ENCODE measurements at places on chromosomes 2 and 18.

GRCh38 chr2:102277202-102277700 is 34.1 kb upstream of the IL1RL1 start:
- no peak for DNase-seq

DNA sequence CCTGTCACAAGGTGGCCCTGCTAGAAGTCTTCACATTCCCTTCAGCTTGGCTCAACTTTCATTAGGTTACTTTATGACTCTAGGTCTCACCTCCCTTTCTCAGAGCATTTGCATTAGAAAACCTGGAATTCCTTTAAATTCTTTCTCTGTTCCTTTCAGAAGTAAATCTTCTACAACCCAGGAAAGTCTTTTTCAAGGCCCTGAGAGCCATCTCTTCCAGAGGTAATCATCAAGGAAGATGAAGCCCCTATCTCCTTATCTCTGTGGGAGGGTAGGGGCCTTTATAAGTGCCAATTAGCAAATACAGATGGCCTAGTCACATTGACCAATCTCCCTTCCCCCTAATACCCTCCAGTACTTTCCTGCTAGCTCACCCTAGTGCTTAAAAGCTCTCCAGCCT is 848.0 kb upstream of the FAM98A start:
- no peak for DNase-seq

- DNase-seq: no peak
Measured at GRCh38 chr2:172215172-172215935, 112.7 kb upstream of the DLX2 start.

DNA sequence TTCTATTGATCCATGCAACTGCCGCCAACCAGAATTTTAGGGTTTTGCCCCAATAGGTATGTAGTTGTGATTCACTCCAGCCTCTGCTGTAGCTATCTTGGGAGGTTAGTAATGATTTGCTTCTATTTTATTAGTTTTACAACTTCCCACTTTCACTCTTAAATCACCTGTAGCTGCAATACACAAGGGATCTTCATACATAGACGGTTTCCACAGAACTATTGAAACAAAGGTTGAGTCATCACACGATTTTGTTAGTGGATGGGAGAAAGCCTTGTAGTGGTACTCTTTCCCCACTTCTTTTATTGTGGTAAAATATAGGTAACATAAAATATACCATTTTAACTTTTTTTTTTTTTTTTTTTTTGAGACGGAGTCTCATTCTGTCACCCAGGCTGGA is 104.2 kb upstream of the SPRED2 start:
- DNase-seq: no peak

GRCh38 chr2:179344280-179344964 is 79.8 kb upstream of the SESTD1 start:
- no peak for DNase-seq

GRCh38 chr2:204012072-204012653 is 75.6 kb downstream of the ICOS start:
- DNase-seq: peak; percentile 22

- no peak for DNase-seq
Measured at GRCh38 chr2:159051133-159051532, 82.7 kb downstream of the TANC1 start.
